ENCODE measurements at places on chromosomes 1 and 21.

DNA sequence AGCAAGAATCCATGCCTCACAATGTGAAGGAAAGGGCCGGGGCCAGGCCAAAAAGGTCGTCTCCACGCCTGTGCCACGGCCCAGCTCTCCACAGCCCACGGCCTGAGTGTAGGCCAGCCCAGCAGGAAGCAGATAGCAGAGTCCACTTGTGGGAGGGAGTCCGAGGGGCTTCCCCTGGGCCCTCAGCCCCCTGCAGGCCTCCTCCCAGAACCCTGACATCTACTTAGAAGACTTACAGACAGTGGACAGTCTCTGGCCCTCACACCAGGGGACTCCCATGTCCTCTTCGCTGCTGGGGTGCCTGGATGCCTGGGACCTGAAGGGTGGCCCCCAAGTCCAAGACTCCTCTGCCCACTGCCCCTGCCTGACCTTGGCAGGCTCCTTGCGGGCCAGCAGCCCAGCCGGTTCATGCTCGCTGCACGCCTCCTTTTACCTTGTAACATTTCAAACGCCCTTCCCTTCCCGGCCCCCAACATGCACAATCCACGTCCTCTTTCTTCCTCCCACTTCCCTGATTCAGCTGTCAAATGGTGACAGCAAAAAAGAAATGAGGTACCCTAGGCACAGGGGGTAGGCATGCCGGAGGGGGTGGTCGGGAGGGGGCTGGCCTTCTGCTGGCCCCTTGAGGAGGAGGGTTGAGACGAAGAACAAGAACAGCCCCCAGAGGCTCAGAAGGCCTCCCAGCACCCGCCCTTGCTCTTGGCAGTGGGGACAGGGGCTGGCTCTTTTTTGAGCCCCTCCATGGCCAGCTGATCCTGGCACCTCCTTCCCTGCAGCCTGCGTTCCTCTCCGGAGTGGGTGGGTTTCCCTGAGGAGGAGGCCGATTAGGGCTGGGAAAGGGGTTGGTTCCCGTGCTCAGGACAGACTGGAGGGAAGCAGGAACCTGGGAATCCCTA, 997 bp upstream of the PTPN7 start:
- DNase-seq, result no peak

GRCh38 chr1:223514644-223515043, 121.4 kb downstream of the CCDC185 start:
- DNase-seq, result no peak

DNA sequence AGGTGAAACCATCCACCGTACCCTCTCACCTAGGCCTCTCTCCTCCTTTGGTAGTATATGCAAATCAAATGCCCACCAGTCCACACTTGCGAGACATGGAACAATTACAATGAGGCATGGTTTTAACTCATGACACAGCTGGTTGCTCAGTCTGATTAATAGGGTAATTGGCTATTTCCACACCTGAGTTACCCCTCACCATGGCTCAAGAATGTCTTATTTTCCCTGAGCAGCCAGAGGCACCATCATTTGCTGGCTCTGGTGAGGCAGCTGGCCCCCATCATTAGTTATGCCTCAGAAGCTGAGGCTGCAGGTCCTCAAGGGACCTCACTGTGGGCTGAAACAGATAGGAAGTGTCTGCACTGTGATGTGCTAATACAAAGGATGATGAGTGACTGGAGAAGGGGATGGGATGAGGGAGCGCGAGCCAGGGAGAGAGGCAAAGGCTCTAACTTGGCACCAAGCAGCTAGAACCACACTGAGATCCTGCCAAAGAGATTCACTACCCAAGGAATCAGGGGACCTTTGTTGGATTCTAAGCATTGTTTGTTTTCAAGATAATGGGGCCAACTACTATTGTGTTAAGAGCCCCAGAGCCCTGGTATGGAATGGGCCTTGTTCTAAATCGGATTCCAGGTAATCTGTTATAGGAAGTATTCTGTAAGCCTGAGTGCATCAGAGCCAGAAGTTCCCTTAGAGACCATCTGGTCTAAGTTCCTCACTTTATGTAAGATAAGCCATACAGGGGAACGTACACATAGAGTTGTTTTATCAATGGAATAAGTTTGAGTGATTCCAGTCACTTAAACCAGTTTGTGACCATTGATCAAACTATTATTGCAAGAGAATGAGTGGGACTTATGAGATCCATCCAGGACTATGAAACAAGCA, 80.0 kb upstream of the CNTN2 start:
- no peak for DNase-seq

DNA sequence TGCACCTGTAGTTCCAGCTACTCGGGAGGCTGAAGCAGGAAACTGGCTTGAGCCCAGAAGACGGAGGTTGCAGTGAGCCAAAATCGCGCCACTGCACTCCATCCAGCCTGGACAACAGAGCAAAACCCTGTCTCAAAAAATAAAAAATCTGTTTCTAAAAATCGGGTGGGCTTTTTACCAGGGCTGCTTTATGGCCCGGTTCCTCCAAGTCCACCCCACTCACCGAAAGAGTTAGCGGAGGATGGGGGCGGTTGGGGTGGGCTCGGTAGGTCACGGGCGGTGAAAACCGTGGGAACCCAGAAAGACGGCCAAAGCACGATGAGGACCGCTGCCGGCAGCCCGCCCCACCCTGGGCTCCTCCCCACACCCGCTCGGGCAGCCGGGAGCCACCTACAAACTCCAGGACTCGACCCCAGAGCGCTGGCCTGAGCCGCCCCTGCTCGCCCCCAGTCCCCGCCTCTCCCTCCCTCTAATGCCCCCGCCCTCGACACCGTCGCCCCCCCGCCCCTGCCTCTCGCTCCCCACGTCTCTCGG, 846 bp upstream of the PER3 start:
- DNase-seq, result peak; percentile 62

DNA sequence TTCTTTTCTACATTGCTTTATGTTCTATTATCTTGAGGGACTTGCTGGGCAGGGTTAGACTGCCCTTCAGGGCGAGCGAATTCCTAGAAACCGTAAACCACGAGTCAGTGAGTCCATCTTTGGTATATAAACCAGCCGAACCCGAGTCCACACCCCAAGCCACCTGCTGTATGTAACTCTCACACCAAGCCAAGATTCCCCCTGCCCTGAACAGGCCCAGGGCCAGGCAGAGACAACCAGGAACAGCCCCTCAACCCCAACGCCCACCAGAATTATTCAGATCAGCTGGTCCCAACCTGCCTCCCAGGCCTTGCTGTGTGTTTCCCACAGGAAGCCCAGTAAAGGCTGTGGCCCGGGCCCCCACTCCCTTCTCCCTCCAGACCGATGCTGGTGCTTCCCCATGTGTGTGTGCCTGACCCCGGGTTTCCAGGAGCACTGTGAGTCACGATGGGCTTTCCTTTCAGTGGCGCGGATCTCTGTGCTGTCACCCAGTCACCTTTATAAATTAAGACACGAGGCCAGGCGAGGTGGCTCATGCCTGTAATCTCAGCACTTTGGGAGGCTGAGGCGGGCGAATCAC, 17.1 kb downstream of the KIF17 start:
- DNase-seq, result no peak

DNA sequence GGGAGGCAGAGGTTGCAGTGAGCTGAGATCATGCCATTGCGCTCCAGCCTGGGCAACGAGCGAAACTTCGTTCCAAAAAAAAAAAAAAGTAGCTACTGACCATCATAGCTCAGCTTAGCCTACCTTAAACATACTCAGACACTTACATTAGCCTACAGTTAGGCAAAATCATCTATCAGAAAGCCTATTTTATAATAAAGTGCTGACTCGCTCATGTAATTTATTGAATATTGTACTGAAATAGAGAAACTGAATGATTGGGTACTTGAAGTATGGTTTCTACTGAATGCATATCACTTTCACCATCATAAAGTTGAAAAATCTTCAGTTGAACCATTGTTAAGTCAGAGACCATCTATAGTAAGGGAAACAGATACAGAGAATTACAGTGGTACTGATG, 93.9 kb upstream of the BMP8A start:
- DNase-seq, result no peak

DNA sequence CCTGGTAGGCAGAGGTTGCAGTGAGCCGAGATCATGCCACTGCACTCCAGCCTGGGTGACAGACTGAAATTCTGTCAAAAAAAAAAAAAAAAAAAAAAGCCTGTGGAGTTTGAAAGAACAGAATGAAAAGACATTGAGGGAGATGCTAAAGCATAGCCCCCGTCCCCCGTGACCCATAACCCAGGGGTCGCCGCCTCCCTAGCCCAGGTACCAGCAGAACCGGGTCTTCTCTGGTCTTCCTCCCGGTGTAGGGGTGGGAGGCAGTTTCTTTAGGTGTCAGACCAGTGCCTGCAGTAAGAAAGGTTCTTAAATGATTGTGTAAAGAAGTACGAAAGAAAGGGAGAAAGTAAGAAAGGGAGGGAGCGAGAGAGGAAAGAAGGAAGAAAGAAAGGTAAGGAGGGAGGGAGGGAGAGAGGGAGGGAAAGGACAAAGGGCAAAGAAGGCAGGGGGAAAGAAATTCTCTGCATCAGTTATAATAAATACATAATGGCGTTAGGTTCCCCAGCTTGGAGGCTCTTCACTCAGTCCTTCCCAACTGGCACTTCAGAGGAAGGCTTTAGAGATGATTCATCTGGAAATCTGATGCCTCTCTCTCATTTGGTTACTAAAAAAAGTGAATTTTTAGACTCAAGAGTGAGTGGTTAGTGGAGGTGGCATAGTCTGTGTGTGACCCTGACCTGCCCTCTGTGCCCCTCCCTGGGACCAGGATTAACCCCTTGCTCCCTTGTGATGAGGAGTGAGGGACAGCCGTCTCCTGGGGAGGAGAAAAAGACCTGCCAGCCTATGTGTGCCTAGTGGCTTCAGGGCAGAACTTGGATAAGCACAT, 1.1 kb downstream of the IL24 start:
- peak; percentile 74 for DNase-seq

- no peak for DNase-seq
Measured at GRCh38 chr1:228398741-228399461, 7.7 kb downstream of the TRIM11 start.

- DNase-seq, result no peak
Measured at GRCh38 chr1:162942916-162943559, 82.1 kb upstream of the CCDC190 start.

DNA sequence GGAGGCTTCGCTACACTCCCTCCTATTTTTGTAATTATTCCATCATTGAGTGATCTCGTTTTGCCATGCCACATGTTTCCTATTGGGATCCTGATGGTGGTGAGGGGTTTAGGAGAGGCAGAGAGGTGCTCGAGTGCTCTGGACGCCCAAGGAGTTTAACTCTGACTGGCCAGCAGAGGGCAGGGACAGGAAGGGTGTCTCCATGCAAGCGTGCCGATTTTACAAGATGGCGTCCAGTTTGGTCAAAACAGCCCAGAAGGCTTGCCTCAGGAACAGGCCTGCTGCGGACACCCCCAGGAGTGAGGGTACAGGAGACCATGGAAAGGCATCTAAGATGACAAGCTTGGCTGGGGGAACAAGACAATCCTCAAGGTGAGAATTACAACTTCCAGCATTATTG, 33.8 kb upstream of the KCNE2 start:
- DNase-seq, result no peak

GRCh38 chr1:160618763-160619274, 28.0 kb downstream of the SLAMF1 start:
- DNase-seq, result no peak

- DNase-seq, result no peak
Measured at GRCh38 chr1:145992502-145992936, 3.9 kb downstream of the TXNIP start.

GRCh38 chr1:59138402-59138801, 158.5 kb upstream of the FGGY start:
- DNase-seq, result no peak

DNA sequence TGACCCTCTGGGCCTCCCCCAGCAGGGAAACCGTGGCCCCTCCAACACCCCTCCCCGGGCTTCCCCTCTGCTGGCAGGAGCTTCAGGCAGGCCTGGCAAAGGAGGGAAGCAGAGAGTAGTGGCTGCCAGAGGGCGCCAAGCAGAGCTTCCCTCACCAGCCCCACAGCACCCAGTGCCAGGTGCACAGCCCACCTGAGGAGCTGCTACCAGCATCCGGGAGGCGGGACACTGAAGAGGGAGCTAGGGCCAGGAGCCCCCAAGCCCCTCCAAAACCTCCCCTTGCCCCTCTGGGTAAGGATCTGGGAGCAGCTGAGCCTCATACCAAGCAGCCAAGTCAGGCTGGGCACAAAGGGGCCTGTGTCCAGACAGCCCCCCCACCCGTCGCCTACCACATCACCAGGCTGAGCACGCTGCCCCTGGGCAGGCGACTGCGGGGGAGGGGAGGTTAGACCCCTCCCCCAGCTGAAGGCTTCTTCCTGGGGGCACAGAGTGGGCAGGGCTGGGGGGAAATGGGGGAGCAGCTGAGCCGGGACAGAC, 19.6 kb downstream of the CCDC24 start:
- no peak for DNase-seq

- DNase-seq, result peak; percentile 55
Measured at GRCh38 chr21:29376556-29376955, 77.8 kb downstream of the BACH1 start.

Measured in fibroblast of skin of back (primary cell).